ENCODE measurements at places on chromosomes 2 and 18. TPM values are rescaled to one million over a fixed set of nuclear protein-coding genes. Genes with fewer than 3 reads are reported as not detected.
A peak's percentile ranks its signal among the peaks of the same experiment; 100 is the strongest.

DNA sequence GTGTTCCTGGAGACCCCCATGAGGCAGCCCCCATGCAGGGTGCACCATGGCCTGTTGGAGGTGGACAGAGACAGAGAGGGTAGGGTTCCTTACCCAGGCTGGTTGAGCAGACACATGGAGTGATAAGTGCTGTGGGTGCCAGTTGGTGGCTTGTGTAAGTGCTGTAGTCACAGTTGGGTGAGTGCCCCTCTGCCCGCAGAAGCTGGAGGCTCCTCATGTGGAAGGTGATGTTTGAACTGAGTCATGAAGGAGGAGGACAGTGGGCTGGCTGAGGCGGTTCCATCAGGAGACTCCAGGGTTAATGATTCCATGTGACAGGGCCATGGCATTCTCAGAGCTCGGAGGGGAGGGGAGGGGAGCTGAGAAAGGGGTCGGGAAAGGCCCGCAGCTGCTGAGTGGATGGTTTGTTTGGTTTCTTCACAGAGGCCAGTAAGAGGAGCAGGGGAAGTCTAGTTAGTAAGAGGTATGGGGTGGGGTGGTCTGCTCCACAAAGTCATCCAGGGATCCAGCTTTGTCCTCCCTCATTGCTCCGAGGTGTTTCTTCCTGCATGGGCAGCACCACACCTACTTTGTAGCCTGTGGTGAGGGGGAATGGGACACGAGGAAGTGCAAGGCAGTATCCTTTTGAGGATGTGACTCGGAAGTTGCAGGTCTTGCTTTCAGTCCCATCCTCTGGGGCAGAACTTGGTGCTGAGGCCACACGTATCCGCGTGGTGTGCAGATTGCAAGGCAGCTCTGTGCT is 13.6 kb downstream of the IMPA2 start:
- peak; percentile 75 for DNase-seq

Gene ANO7
- 4.9 TPM for total RNA-seq

Gene RTP5
- not detected for total RNA-seq

- no peak for DNase-seq
These were observed 18.5 kb downstream of the MBD2 start for GRCh38 chr18:54205959-54206358.

Gene ALPP
- not detected for total RNA-seq

Data from HepG2 (cell line).